GM23248 (cell line): ENCODE measurements at places on chromosomes 4 and X.
A peak's percentile ranks its signal among the peaks of the same experiment; 100 is the strongest.

- no peak for DNase-seq
These were observed 92.6 kb downstream of the IQCM start for GRCh38 chr4:149723065-149723464.

DNA sequence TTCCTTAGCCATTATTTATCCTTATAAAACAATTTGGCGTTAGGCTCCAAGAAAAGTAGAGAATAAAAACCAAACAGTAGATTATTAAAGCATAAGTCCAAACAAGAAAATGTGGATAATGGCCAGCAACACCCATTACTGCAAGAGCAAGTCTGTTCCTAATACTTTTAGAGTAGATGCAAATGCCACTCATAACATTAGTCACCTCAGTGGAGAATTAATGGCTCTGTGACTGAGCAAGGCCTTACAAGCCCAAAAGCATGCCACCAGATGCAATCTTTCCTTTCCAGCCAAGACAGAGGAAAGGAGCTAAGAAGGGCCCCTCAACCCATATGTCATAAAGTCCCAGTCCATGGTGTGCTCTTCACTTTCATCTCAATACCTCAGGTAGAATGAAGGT lies 373.8 kb downstream of the OPHN1 start:
- peak; percentile 21 for DNase-seq

- no peak for DNase-seq
These were observed 44.4 kb downstream of the LRBA start for GRCh38 chr4:150970685-150971151.

- DNase-seq: no peak
These were observed 4.3 kb downstream of the SLC9A7 start for GRCh38 chrX:46754586-46755061.

DNA sequence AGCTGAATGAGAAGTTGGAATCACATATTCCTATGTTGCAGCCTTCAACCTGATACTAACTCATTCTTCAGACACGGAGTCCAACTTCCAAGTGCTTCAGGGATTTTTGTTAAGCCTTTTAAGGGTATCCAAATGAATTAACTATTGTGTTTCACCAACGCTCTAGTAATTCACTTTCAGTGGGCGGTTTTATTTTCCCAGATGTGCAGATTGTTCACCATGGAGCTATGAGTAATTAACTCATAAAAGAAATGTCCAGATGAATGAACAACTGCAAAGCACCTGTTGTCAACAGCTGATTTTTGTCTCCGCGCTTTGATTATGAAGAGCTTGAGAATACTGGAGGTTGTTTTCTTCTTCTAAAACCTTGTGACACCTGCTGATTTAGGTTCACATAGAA lies 187.6 kb downstream of the CBR4 start:
- DNase-seq: no peak

DNA sequence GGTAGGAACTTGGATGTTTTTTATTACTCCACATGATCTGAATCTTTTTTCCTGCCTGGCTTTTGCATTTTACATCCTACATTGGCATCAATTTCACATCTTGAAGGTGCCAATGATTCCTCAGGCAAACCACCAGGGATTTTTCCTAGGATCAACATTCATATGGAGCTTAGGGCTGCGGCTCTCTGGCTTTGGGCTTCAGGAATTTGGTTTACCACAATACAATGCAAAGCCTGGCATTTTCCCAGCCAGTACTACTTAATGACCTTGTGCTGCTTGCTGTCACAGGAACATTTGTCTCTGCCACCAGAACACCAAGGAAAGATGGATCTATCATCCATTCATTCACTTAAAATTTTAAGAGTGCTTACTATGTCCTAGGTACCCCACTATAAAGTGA lies 180.7 kb downstream of the PDGFC start:
- peak; percentile 75 for DNase-seq

DNA sequence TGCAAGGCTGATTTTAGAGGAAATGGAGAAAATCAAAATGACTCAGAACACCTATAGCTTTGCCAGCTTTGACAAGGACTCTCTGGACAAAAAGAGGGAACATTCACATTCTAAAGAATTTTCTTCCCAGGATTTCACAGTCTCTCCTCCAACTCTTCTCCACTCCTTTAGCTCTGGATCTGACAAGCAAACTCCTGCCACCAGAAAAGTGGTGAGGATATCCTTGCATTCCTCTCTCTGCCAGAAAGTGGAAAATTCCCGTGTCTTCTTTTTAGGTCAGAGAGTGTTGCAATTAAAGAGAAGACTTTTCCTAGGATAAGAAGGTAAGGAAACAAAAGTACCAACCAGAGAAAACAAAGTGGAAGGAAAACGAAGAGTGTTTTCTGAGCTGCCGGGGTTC lies 16.1 kb upstream of the PDGFRA start:
- DNase-seq: peak; percentile 39

DNA sequence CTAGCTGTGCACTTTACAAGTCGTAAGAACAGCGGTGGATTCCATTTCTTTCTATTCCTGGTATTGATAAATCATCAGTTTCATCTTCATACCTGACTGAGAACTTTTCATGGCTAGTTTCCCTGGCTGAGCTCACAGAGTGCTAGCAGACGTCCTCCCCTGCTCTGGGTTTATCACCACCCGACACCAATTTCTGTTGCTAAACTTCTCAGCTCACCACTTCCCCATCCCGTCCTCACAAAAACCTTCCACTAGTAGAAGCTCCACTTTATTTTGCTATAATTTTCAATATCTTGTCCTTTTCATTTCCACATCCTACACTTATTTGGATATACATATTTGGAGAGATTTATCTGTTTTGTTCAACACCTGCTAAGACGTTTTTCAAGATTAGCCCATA lies 869.4 kb upstream of the FRG1 start:
- no peak for DNase-seq

GRCh38 chrX:42131856-42132255 lies 208.5 kb upstream of the CASK start:
- DNase-seq: peak; percentile 6

DNA sequence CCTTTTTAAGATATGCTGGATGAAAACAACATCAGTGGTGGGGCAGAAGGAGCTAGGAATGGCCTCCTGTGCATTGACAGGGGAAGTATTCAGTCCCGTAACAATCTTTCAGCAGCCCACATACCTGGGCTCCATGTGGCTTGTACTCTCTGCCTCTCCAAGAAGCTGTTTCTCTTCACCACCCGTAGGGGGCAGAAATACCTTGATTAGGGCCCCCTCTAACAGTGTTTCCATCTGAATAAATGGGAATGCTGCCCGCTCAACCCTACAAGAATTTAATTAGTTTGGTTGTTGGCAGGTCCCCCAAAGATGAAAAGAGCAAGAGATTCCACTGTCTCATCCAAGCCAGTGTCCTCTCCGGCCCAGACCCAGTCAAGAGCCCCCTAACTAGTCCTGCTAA lies 155.2 kb downstream of the SMIM20 start:
- DNase-seq: peak; percentile 50
